ENCODE measurements at places on chromosomes 2 and 18.

- DNase-seq = no peak
These were observed 566.4 kb upstream of the ID2 start for GRCh38 chr2:8115456-8115855.

GRCh38 chr2:178008636-178009289 lies 63.8 kb downstream of the PDE11A start:
- DNase-seq = peak; percentile 16

- DNase-seq = no peak
These were observed 456.5 kb downstream of the METTL4 start for GRCh38 chr18:2114765-2115164.

DNA sequence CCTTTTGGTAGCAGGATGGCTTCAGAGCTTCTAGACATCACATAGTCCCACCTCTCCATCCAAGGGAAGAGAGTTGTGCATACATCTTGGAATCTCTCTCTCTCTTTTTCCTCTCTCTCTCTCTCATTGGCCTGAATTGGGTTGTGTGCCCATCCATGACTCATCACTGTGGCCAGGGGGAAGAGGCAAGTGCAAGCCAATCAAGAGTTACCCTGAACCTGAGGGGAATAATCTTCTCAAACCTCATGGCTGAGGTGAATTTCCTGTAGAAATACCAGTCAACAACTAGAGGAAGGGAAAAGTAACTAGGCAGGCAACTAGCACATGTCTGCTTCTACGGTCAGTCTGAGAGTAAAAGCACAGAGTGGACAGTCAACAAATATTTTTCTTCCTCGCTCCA lies 7.3 kb upstream of the CHN1 start:
- no peak for DNase-seq
